Panc1 (cell line): ENCODE measurements at places on chromosomes 3 and 15. TPM values are rescaled to one million over a fixed set of nuclear protein-coding genes. Genes with fewer than 3 reads are reported as not detected.

- H3K27ac ChIP-seq: no peak overlapping the region
- H3K36me3 ChIP-seq: no peaks in the 10 kb centered on the region
- H3K4me1 ChIP-seq: no peaks in the 10 kb centered on the region
These were observed 267.5 kb upstream of the NR2E3 start for GRCh38 chr15:71542836-71543235.

DNA sequence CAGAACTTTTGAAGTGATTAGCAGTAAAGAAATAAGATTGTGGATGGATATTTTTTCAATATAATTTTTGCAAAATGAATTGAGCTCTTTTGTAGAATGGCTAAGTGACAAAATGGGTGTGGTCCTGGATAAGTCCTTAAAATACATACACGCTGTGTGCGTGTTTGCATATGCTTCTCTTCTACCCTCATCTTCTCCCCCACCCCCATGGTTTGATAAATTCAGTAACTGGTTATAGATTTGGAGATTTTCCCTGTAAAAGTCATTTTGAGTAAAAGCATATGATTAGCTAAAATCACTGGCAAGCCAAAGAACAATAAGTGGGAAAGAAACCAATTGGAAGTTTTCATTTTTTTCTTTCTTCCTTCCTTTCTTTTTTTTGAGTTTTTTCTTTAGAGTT, 453.9 kb upstream of the MDFIC2 start:
- H3K36me3 ChIP-seq: no peaks in the 10 kb centered on the region
- H3K4me3 ChIP-seq: no peak overlapping the region
- H3K27me3 ChIP-seq: no peaks in the 10 kb centered on the region
- H3K4me1 ChIP-seq: no peaks in the 10 kb centered on the region
- no peak for DNase-seq
- no peak overlapping the region for H3K27ac ChIP-seq

- H3K27me3 ChIP-seq: no peaks in the 10 kb centered on the region
- no peak overlapping the region for H3K4me3 ChIP-seq
- H3K4me1 ChIP-seq: no peaks in the 10 kb centered on the region
- H3K36me3 ChIP-seq: no peaks in the 10 kb centered on the region
- no peak for DNase-seq
These were observed 277.2 kb downstream of the SHQ1 start for GRCh38 chr3:72571052-72571451.

- no peaks in the 10 kb centered on the region for H3K36me3 ChIP-seq
- DNase-seq: no peak
- H3K4me1 ChIP-seq: no peaks in the 10 kb centered on the region
These were observed 14.8 kb upstream of the NPTN start for GRCh38 chr15:73648014-73648295.

The SAXO2 gene
- 1.1 TPM for total RNA-seq

The SPINK8 gene
- total RNA-seq: not detected
